ENCODE measurements at places on chromosomes 16 and 17.

- DNase-seq: peak; percentile 45
Measured at GRCh38 chr17:57522042-57523005, 222.8 kb downstream of the CCDC182 start.

DNA sequence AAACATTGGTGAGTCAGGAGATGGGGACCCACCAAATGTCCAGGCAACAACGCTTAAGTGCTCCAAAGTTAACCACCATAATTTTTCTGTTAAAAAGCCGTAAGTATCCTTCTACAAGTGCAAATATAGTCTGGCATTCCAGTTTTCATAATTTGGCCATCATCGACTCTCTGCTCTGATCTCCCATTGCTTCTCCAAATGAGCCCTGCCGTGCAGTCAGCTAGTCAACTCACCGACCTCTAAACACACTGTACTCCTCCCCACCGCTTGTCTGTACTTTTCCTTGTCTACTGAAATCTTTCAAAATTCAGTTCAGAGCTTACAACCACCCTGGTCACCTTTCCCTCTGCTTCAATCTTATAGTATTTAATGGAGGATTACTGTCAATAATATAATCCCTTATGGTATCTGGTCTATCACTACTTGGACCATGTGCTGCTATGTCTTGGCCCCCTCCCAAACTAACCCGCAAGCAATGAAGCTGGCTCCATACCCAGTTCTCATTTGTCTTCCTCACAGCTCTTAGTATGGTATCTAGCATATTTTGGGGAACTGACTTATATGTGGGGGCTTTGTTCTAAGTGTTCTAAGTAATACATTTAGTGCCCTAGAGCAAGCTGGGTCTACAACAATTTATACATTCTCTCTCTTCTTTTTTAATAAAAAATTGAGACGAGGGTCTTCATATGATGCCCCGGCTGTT is 52.7 kb upstream of the SLC25A19 start:
- DNase-seq: no peak

DNA sequence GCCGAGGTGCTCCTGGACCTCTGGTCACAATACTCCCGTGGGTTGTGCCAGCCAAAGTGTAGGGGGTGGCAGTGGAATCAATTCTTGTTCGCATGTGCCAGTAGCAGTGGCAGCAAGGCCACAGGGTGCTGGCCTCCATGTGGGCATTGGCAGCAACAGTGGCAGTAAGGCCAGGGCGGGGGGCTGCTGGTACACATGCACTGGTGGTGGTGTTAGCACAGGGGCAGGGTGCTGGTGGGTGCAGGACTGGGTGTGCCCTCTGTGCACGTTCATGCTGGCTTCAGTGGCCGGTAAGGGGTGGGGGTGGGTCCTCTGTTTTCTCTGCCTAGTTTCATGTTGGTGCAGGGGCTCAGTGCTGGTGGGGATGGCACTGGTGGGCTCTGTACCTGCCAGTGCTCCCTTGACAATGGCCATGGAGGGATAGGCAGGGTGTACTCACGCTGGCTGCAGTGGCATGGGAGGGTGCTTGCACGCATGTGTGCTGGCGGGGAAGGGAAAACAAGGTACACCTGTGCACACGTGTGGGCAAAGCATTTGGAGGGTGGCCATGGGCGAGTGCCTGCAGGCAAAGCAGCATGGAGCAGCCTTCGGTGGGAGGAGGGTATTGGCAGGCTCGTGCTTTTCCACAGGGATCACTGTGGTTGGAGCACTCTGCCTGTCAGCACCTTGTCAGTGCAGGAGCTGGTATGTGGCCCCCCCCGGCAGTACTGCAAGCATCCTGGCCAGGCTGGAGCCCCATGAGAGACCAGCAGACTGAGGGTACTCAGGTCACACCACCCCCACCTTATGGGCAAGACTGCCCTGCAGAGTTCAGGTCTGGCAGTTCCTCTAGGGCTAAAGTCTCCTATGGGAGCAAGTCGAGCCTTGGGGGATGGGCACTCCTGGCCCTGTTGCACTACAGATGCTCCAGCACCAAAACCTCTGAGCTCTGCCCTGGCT is 35.8 kb downstream of the NF1 start:
- DNase-seq: peak; percentile 61

GRCh38 chr17:27601069-27601974 is 29.7 kb upstream of the LGALS9 start:
- DNase-seq: peak; percentile 90

DNA sequence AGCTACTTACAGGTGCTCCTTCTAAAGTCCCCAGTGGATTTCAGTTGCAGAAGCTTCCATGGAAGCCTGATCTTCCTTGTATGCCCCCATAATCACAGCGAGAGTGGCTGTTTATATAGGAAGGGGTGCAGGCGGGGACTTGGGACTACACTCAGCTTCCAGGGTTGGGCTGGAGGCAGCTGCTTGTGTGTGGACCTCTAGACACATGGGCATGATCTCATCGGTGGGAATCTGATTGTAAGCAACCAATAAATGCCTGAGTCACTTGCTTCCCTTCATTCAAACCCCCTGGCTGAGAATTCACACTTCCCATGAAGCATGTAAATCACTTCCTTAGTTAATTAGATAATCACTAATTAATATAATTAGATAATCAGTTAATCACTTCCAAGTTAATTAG is 1.0 kb upstream of the KRT20 start:
- no peak for DNase-seq

- DNase-seq: peak; percentile 77
Measured at GRCh38 chr16:106623-107324, 28.7 kb downstream of the MPG start.

- no peak for DNase-seq
Measured at GRCh38 chr16:82695806-82696205, 69.0 kb downstream of the CDH13 start.

- DNase-seq: peak; percentile 94
Measured at GRCh38 chr17:42744283-42744805, 496 bp downstream of the EZH1 start.

DNA sequence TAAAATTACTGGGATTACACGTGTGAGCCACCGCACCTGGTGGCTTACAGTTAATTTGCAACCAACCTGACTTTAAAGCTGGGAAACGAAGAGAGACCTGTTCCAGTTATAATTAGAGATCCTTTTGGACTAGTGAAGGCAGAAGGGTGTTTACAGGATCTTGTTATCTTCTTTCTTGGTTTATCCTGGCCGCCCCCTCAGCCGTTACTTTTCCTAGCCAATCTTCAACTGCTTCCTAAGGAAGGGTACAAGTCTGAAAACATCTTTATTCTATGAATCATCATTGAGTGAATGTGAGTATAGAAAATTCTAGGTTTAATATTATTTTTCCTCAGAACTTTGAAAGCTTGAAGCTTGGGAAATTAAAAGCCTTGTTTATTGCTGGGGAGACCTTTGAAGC is 286.5 kb downstream of the SLC39A11 start:
- no peak for DNase-seq

DNA sequence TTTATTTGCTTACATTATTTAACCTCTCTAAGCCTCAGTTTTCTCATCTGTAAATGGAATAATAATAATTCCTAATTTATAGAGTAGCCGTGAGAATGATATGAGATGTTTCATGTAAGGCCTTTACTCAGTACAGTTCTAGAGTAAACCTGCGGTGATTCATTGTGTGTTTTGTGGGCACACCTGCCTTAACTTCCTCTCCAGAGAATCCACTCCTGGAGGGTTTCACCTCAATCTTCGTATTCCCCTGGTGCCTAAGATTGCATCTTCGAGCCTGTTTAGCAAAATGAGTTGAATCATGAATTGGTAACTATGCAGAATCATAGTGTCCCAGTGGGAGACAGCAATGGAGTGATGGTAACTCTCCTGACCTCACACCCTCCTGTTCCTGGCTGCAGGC is 52.3 kb downstream of the DNAH2 start:
- DNase-seq: no peak

DNA sequence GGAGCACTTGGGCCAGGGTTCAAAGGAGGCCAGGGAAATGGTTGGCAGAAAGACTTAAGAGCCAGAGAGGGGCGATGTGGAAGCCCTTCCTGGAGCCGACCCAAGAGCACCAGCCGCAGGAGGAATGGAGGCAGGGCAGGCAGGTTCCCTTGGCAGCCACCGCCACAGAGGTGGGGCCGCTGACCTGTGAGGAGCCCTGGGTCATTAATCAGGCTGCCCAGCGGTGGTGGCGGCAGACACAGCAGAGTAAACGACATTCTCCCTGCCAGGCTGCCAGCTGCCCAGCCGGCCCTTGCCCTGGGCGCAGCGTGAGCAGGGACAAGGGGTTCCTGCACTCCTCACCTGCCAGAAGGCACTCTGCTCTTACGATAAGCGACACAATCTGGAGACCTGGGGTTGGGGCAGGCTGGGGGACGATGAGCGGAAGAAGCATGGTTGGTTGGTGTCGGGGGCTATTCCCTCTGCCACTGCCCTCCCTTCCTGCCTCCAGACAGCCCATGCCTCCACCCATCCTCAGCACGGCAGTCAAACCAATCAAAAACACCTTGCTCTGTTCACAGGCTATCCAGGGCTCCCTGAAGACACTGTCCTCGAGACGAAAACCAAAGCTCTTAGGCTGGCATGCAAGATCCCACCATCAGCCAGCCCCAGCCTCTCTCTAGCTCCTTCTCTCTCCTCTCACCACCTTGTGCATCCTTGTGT is 40.9 kb downstream of the PLXDC1 start:
- DNase-seq: no peak
